Fibroblast of skin of scalp (primary cell): ENCODE measurements at places on chromosomes 16 and 17.

DNA sequence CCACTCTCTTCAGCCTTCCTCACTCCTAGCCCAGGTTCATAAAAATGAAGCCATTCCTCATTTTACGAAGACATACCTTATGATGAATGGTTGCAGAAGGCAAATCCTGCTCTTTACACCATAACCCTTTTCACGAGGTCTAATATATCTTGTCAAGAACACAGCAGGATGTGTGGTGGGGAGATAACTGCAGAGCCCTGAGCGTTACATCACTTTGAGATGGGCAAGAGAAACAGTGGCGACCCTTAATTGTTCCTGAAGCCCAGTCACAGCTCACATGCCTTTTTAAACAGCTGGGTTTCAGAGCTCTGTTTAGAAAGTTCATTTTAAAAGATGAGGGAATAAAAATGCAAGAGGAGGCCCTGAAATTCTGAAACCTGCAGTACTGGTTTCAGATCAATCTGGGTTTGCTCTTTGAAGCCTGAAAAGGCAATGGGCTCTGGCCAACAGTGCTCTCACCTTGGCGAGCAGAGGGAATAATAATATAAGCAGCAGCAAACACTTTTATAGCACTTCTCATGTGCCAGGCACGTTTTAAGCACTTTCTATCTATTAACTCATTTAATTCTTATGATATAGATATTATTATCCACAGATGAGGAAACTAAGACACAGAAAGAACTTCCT, 2.9 kb downstream of the FAM117A start:
- no peak for DNase-seq

GRCh38 chr16:89365044-89365467, 125.3 kb downstream of the ANKRD11 start:
- peak; percentile 58 for DNase-seq

GRCh38 chr17:14510136-14510535, 209.3 kb downstream of the HS3ST3B1 start:
- DNase-seq, result peak; percentile 5

- no peak for DNase-seq
These were observed 612.1 kb downstream of the MAF start for GRCh38 chr16:78988361-78988969.

DNA sequence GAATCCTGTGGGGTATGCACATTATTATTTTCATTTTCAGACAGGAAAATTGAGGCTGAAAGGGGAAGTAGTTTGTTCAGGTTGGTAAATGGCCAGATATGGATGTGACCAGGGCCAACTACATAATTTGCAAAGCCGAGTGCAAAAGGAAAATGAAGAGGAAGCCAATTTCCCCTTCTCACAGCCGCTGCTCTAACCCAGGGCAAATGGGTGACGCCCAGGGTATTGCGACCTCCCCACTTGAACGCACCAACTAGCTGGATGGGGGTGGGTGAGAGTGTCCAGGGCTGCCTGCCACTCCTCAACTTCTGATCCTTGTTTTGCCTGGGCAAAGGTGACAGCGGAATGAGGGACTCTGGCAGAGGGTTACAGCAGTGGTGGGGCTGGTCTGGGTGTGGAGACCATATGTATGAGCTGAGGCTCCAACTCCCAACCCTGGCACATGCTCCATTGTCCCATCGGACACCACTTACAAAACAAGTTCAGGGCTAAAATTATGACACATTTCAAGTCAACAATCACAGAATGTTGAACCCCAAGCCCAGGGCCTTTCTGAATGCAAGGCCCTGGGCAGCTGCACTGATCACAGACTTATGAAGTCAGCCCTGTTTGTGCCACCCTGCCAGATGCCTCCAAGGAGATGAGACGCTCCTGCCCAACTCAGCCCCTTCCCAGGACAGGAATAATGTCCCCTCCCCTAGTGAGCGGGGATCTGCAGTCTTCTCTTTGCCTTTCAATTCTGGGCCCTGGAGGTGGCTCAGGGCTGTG, 1.7 kb downstream of the ANKRD40CL start:
- DNase-seq, result no peak

DNA sequence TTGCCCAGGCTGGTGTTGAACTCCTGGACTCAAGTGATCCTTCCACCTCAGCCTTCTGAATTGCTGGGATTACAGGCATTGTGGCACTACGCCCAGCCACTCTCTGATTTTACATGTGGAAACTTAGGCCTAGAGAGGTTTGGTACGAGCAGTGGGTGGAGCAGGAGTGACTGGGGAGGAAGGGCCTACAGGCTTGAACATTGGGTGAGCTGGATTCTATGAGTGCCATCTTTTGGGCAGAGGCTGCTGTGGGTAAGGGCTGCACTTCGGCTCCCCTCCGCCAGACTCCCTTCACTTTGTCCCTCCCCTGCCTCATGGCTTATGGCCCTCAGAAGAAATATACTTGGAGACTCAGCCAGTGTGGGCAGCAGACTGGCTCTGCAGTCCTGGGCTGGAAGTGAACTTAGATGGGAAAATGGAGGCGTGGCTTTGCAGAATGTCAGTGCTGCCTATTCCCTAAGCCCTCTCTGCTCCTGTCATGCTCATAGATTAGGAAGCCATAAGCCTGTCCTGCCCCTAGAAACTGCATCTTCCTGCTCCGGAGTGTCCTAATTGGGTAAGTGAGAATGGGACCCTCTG, 9.5 kb upstream of the MRC2 start:
- peak; percentile 59 for DNase-seq

GRCh38 chr16:66050991-66051390, 315.5 kb upstream of the CDH5 start:
- DNase-seq, result no peak

GRCh38 chr17:58291246-58291645, 10.5 kb upstream of the MPO start:
- DNase-seq, result no peak

GRCh38 chr16:10859658-10860057, 17.3 kb upstream of the CIITA start:
- DNase-seq, result no peak

DNA sequence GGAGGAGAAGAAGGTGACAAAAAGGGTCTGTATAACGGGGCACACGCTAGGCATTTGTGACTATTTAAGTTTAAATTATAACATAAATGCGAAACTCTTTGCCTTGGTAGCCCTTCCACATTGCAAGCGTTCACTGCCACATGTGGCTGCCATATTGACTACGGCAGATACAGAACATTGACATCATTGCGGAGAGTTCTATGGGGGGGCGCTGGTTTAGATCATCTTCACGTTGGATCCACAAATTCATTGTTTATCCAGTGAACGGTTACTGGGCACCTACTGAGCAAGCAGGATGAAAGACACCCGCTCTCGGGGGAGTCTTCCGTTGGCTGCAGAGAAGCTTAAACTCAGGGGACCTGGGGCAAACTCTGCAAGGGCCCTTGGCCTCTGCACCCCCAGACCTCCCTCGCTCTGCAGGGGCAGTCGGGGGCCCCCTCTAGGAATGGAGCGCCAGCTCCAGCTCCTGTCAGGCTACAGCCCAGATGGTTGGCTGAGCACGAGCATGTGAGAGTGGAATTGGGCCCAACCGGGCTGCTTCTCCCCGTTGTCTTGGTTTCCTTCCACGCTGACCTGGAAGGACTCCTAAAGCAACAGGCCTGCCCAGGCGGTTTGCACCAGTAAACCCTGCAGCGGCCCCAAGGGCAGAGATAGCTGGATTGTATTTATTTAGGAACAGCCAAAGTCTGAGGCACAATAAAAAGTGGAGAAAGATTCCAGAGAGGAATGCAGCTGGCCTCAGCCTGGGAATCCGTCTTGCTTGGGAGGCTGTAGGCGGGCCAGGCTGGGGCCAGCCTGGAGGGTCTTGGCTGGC, 172.2 kb downstream of the SEC14L1 start:
- DNase-seq, result peak; percentile 93

- DNase-seq, result no peak
These were observed 51.4 kb downstream of the IRF8 start for GRCh38 chr16:85950136-85950918.

DNA sequence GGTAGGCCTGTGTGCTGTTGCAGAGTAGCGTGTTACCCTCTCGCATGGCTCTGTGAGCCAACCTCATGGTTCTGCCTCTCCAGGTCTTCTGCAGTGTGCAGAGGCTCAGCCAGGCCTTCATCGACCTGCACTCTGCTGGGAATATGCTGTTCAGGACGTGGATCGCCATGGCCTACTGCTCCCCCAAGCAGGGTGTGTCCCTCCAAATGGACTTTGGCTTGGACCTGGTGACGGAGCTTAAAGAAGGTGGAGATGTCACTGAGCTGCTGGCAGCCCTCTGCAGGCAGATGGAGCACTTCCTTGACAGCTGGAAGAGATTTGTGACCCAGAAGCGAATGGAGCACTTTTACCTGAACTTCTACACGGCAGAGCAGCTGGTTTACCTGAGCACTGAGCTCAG, 75.8 kb upstream of the ENDOV start:
- no peak for DNase-seq

DNA sequence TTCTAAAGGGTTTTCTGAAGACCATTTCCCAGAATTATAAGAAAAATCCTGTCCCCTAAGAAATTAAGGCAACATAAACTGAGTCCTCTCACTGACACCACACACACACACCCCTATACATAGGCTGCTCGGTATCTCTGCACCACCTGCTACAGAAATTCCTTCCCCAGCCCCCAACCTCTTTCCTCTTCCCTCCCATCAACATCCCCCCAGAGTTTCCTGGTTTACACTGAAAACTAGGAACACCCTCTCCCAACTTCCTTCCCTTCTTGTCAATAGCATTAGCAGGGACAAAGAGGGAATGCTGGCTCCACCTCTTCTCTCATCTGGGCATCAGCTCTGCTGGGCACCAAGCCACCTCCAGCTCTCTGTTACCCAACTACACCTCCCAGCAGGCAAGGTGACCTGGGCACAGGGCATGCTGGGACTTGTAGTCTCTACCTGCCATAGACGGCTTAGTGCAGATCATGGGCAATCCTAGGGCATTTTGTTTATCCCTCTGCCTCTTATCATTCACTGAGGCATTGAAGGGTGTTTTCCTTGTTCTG, 15.7 kb downstream of the CAVIN1 start:
- peak; percentile 44 for DNase-seq

DNA sequence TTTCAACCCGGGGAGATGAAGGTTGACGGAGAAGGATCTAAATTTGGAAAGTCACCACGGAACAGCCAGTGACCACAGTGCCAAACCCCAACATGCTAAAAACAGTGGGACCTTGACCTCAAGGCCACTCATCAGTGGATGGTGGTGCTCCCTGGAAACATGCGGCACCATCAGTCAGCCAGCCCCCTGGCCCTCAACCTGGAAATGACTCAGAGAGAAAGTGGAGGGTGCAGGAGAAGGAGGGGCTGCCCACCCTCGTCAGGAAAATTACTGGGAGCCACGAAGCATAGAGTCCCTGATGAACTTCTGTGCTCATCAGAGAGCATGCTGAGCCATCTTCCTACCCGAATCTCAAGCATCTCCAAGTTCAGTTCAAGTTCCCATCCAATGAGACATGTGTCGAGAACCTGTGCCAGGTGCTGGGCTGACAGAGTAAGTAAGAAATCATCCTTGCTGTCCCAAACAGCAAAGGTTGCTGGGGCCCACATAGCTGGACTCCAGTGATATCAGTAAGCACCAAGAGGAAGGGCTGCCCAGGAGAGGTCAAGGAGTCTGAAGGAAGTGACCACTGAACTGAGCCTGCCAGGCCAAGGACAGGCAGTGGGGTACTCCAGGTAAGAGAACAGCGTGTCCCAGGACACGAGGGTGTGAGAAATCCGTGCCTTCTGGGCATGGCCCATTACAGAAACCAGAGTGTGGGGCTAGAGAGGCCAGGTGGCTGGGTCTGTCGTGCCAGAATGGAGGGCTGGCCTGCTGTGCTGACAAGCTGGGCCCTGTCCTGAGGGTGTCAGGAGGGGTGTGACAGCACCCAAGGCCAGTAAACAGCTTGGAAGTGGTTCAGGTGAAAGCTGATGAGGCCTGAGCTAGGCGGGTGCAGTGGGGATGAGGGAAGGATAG, 5.2 kb downstream of the PECAM1 start:
- peak; percentile 70 for DNase-seq

- no peak for DNase-seq
These were observed 5.7 kb upstream of the IL32 start for GRCh38 chr16:3059723-3060242.

- DNase-seq, result no peak
These were observed 15.1 kb downstream of the CEP20 start for GRCh38 chr16:15873301-15873700.

DNA sequence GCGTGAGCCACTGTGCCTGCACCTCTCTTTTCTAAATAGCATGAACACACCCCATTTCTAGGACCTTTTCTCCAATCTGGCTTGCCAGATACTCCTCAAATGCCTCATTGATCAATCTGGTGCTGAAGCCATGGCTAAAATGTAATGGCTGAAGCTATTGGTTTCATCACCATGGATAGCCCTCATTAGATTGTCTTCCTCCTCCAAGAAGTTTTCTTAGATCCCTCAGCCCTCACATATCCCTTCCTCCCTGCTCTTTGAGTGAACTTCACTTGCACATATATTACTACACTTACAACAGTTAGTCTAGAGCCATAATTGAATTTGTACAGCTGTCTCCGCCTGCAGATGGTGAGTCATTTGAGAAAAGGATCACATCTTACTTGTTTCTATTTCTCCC, 77.9 kb upstream of the TOX3 start:
- DNase-seq, result no peak

DNA sequence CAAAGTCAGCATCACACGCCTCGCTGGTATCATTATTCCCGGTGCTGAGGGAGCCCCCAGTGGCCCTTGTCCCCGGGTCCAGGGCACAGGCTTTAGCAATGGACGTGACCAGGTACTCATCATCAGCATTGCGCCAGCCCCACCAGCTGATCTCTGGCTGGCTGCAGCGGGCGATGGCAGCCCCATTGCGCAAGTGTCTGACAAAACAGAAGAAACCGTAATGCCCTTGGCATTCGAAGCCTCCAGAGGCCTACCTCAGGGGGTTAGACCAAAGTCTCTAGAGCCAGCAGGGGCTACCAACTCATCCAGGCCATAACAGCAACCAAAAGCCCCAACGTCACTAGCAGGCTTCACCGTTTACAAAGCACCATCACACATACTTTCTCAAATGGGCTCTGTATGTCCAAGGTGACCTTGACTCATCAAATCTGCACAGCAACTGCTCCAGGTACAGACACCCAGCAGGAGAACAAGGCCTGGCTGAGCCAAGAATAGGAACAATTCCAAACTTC, 7.3 kb downstream of the MTMR4 start:
- DNase-seq, result no peak

- no peak for DNase-seq
These were observed 1904.9 kb downstream of the TP53TG3F start for GRCh38 chr16:35364263-35364662.

DNA sequence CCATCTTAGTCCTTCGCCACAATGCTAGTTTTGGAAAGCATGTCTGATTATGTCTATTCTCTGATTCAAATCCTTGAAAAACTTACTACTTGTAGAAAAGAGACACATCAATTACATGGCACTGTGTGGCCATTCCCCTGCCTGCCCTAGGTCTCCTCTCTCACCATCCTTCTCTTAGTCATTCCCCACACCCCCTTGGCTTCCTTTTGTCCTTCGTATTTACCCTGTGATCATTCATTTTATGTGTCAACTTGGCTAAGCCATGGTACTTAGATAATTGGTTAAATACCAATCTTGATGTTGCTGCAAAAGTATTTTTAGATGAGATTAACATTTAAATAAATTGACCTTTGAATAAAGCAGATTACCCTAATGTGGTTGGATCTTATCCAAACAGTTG, 122.9 kb upstream of the CDH11 start:
- DNase-seq, result no peak

GRCh38 chr17:74303305-74303704, 22.7 kb upstream of the KIF19 start:
- DNase-seq, result no peak
